ENCODE measurements at places on chromosomes 7 and 10. TPM values are rescaled to one million over a fixed set of nuclear protein-coding genes. Genes with fewer than 3 reads are reported as not detected.

GRCh38 chr7:116971869-116972268 is 18.6 kb downstream of the ST7 start:
- DNase-seq = no peak

Gene EVX1
- not detected for total RNA-seq

DNA sequence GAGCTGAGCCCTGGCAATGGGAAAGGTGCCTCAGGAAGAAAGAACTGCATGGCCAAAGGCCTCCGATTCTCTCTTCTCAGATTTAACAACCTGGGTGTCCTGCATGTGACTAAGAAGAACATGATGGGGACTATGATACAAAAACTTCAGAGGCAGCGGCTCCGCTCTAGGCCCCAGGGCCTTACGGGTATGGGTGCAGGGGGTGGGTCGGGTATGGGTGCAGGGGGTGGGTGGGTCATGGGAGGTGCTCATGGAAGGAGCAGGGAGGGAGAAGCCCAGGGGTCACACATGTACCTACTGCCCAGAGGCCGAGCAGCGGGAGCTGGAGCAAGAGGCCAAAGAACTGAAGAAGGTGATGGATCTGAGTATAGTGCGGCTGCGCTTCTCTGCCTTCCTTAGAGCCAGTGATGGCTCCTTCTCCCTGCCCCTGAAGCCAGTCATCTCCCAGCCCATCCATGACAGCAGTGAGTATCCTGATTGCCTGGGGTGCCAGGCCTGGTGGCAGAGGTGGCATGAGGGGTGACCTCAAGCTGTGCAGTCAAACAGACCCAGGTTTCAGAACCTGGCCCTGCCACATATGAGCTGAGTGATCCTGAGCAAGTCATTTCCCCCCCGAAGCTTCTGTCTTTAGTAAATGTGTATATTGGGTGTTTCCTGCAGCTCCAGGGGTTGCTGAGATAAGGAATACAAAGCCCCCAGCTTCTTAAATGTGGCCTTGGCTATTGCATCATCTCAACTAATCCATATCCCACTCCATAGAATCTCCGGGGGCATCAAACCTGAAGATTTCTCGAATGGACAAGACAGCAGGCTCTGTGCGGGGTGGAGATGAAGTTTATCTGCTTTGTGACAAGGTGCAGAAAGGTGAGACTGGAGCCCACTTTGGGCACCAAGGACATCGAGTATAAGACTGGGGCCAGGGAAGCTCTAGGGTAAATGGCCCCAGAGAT is 2.0 kb downstream of the NFKB2 start:
- no peak for DNase-seq

Gene TMEM130
- not detected for total RNA-seq

Gene OR9A2
- total RNA-seq = not detected

GRCh38 chr7:27182861-27183681 is 2.0 kb downstream of the HOXA11 start:
- no peak for DNase-seq

- DNase-seq = no peak
Measured at GRCh38 chr10:84374455-84374854, 46.1 kb downstream of the CCSER2 start.

DNA sequence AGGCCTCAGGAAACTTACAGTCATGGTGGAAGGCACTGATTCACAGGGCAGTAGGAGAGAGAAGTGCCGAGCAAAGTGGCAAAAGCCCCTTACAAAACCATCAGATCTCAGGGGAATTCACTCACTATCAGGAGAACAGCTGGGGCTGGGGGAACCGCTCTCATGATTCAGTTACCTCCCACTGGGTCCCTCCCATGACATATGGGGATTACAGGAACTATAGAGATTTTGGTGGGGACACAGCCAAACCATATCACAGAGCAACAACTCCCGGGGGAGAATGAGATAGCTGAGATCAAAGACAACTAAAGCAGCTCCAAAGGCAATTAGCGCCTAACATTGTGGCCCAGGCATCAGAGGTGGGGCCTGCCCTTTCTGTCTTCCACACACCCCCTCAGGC is 85.4 kb upstream of the VOPP1 start:
- no peak for DNase-seq

GRCh38 chr10:131959841-131960240 is 21.9 kb downstream of the BNIP3 start:
- no peak for DNase-seq

DNA sequence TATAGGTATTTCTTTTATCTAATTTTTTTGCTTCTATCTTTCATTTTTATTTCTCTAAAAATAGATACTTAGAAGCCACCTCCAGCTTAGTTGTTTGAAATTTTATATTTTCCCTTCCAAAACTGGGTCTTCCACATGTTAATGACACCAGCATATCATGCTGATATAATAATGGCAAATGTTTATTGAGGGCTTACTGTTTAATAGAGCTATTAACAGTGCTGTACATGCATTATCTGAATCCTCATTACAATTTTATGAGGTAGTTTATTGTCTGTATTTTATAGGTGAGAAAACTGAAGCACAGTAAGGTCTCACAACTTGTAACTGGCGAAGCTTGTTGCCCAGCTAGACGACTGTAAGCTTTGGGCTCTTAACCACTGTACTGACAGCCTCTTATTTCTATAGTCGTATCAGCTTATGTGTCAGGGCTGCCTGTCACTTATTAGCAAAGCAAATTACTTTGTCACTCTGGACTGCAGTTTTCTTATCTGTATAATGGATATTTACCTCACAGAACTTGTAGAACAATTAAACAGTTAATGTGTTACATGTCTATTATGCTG is 51.2 kb downstream of the ANKIB1 start:
- no peak for DNase-seq

DNA sequence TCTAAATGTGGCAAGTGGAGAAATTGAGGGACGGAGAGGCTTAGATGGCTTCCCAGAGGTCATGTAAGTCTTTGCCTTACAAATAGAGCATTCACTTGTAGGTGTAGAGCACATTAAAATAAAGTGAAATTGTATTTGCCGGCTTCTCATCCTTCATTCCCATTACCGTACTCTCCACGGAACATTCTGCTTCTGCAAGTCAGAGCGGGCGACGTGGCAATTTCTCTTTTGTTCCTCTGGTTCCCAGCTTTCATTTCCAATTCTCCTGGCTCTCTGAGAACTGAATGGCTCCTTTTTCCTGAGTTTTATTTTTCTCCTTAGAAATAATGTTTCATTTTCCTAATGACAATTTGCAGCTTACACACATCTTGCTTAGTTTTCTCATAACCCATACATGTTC is 51.3 kb upstream of the PFKP start:
- DNase-seq = no peak

- no peak for DNase-seq
Measured at GRCh38 chr10:74289951-74290350, 138.9 kb downstream of the ADK start.

GRCh38 chr7:116836048-116836447 is 26.3 kb upstream of the CAPZA2 start:
- DNase-seq = no peak

DNA sequence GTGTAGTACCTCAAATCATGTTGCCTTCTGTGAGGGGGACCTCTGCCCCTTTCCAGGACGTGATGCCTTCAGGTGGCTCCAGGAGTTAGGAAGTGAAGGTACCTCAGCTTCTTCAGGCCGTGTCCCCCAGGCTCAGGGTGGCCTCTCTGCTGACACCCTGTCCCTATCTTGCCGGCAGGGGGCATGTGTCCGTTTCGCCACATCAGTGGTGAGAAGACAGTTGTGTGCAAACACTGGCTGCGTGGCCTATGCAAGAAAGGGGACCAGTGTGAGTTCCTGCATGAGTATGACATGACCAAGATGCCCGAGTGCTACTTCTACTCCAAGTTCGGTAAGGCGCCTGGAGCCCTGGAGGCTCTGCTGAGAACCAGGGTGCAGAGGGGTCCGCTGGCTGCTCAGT is 9.2 kb downstream of the CPSF4 start:
- DNase-seq = no peak

- no peak for DNase-seq
Measured at GRCh38 chr7:20112696-20113095, 104.5 kb downstream of the MACC1 start.

GRCh38 chr10:28302638-28303488 is at the start of gene MPP7:
MPP7 (minus strand) TSS chr10:28303064; CDS start chr10:28238604, 64,460 bp downstream.
- peak; percentile 98 for DNase-seq

DNA sequence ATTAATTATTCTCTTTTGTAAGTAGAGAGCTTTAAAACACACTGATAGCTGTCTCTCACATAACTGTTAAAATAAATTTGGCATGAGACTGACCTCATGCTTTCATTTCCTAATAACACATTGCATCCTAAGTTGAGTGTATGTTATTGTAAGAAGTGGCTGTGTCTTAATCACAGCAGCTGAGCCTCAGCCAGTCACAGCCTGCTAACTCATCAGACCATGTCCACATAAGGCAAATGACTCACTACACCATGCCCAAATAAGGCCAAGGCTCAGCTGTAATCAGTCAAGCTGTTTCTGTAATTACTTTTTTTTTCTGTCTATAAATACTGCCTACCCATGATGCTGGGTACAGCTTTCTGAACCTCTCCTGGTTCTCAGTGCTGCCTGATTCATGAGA is 860.9 kb downstream of the XPNPEP1 start:
- DNase-seq = no peak

Gene CHRM2
- total RNA-seq = not detected

DNA sequence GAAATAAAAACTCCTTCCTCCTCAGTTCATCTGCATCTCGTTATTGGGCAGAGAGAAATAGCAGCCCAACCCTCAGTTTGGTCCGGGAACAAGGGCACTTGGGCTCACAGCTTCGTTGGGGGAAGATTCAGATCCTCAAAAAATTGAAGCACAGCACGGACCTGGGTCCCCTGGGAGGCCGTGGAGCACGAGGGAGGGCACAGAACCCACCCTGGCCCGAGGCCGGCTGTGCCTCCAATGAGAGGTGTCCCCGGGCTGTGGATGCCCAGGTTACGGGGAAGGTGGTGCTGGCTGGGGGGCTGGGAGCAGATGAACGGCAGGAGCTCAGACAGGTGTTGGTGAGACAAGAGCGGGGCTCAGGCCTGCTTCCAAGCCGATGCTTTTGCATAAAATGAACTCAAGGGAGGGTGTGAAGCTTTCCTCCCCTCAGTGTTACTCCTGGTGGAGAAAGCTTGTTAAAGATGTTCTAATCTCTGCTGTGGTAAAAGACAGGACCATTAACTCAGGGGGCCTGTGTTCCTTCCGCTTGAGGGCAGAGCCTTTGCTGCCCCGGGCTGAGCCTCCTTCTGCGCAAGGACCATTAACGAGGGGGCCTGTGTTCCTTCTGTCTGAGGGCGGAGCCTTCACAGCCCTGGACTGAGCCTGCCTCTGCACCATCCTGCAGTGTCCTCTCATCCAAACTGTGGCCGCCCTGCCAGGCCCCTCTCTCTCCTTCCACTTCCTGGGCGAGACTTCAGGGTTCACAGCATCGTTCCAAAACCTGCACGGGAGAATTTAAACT is 302.2 kb downstream of the ADARB2 start:
- DNase-seq = no peak

Gene NME8
- total RNA-seq = not detected

DNA sequence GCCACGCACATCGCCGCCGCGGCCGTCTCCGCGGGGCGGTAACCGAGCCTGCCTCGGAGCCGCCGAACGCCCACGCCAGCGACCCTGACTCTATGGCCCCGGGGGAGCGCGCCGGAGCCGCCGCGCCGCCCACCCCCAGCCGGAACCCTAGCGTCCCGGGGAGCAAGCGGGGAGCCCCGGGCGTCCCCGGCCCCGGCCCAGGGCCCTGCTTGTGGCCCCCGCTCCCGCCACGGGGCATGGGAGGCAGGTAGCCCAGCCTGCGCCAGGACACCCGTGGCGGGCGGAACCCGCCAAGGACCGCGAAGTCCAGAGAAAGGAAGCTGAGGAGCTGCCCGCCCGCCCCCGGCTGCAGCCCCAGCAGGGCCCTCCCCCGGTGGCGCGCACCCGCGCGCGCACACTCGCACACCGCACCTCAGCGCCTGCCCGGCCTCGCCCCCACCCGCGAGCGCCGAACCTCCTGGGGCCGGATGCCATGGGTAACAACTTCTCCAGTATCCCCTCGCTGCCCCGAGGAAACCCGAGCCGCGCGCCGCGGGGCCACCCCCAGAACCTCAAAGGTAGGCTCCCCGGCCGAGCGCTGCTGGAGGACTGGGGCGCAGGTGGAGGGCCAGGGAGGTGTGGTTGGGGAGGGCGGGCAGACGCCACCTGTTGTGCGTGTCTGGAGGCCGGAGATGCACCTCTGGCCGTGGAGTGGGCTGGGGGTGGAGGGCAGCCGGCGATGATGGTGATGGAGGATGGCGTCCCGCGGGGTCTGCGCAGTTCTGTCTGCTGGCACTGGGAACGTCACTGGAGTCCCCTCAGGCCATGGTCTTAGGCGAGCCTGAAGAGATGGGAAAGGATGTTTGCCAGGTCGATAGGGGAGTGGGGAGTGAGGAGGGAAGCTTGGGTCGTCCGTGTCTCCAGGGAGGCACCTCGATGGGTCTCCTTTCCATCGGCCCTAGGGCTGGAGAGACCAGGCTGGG is 692 bp downstream of the NEURL1 start:
- peak; percentile 63 for DNase-seq

DNA sequence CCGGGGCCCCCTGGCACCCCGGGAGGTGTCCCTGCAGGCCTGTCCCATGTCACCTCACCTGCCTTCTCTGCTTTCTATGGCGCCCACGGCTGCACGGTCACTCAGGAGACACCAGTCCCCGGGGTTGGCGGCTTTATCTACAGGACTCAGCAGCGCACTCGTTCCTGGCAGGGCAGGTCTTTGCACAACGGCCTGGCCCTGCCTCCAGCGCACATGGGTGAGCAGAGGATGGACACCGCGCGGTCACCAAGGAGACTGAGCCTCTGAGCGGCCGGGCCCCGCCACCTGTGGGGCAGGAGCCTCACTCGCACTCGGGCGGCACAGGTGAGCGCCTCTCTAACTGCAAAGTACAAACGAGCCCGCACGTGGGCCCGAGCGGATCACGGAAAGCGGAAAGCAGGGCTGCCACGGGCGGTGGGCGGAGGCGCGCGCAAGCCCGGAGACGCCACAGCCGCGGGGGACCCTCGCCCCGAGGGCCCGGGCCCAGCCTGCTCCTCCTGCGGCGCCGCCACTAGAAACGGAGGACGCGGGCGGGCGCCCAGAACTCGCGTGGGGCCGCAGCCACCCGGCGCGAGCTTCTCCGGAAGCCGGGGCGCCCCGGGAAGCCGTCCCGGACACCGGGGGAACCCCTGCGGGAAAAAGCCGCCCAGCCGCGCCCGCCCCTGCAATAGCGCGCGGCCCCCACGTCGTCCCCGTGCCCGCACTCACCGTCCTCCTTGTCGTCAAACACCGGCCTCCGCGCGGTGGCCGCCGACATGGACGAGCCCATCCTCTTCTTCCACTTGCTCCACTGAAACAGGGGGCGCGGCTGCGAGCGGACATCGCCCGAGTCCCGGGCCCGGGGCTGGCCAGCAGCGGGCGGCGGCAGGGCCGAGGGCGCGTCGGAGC is 642 bp downstream of the STK32C start:
- peak; percentile 33 for DNase-seq

Gene TBXAS1
- 2.1 TPM for total RNA-seq

Measured in CD8-positive, alpha-beta memory T cell (primary cell).